ENCODE measurements at places on chromosomes 7 and 10.

GRCh38 chr7:79868010-79868409, 266.6 kb upstream of the GNAI1 start:
- DNase-seq, result no peak

- DNase-seq, result no peak
Observed at GRCh38 chr10:76035206-76036110, 604.0 kb downstream of the LRMDA start.

DNA sequence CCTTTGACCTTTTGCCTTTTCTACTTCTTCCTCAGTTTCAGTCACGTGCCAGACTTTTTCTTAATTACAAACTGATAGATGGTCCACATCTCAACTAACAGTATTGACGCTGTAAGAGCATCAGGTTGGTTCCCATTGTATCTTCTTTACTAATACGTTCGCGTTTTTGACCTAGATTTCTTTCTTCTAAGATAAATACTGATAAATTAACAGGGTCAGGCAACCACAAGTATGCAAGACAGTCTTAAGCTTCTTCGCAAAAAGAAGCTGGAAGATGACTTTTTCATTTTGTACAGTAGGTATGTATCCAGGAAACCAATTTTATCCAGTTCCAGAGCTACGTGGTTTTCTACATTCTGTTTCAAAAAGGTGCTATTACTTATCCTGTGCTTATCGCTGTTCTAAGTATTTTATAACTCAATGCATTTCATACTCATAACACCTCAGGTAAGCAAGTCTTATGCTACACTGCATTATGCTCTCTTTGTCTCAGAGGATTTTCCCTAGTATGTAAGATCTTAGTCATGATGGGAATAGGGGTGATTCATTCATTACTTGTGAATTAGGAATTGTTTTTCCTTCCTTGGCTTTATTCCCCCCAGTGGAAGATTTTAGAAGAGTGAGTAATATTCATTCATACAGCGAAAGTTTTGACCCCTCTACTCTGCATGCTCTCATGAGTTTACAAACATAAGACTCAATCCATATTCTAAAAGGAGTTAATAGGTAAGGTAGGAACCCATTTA, 955 bp downstream of the DUS4L start:
- DNase-seq, result no peak

DNA sequence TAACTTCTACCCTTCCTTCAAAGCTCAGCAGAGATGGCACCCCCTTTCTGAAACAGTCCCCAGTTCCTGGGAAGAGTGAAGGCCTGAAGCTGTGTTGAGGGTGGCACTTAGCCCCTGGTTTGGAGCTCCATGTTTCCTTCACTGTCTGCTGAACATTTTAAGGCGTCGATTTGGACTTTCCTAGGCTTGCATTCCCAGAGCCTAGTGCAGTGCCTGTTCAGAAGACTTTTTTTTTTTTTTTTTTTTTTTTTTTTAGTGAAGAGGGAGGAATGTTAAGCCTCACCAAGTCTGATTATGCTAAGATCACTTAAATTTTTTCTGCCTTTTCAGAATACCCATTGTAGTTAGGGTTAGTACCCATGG, 97.0 kb downstream of the PFKFB3 start:
- no peak for DNase-seq

- DNase-seq, result no peak
Observed at GRCh38 chr7:21355406-21355874, 72.4 kb upstream of the SP4 start.

DNA sequence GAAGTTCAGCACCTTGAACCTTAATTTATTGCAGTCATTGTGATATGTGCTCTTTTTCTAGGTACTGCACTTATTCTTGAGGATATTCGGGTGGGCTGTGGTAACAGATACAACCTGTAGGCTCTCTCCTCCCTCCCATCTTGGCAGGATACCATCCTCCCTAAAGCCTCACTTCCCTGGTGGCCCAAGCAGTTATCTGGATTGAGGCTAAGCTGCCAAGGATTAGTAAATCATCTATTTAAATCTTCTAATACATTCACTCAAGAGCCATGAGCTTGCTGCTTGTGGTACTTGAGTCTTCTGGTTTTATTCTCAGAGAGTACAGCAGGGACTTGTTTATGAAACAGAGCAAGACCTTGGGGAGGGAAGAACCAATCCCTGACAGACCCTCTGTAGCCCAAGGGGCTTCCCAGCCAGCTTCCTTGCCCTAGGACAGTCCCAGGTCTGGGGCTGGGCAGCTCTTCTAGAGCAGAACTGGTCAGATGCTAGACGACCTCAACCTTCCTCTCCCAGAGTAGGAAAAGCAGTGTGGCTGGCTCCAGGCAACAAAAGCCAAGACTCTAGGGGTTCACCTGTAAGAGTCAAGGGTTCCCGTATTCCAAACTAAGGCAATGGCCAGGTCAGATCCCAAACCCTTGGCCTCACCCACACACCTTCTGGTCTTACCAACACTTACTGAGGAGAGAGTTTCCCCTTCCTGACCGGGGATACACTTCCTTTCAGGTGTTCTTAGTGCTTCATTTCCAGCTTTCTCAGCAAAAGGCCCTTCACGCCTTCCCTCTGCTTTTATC, 21.3 kb downstream of the WNT8B start:
- no peak for DNase-seq

DNA sequence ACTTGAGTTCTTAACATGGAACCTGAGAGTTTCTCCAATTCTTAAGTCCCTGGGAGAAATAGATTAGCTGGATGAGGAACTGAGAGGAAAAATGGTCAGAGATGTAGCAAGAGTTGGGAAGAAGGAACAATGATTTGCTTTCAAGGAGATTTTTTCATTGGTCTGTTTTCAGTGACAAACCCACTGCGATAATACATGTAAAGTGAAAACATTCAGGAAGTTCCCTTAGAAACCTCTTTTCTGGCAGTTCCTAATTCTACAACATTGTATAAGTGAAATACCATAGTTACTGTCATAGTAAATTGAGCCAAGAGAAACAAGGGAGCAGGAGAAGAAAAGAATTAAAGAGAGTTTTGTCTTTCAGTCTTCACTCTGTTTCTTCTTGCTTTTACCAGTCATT, 12.1 kb upstream of the MAGI2 start:
- DNase-seq, result no peak

DNA sequence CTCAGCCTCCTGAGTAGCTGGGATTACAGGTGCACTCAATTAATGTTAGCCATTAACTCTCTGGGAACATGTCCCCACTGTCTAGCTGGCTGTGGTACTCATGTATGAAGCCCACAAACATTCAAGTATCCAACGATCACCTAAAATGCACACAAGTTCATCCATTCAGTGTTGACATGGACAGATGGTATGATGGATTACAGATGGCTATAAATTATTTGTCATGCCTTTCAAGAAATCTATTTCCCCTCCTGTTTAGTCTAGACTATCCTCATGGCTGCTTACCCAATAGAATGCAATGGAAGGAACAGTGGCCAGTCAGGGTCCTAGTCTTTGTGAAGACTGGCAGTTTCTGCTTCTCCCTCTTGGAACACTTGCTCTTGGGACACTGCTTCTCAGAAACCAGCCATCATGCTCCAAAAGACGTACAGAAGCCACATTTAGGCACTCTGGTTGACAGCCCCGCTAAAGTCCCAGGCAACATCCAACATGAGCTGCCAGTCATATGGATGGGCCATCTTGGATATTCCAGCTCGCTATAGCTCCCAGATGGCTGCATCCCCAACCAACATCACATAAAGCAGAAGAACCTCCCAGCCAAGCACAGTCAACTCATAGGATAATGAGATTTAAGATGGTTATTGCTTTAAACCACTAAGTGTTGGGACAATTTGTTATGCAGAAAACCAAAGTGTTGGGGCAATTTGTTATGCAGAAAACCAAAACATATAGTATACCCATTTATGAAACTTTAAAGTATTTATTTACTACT, 33.1 kb downstream of the MYL10 start:
- DNase-seq, result no peak

DNA sequence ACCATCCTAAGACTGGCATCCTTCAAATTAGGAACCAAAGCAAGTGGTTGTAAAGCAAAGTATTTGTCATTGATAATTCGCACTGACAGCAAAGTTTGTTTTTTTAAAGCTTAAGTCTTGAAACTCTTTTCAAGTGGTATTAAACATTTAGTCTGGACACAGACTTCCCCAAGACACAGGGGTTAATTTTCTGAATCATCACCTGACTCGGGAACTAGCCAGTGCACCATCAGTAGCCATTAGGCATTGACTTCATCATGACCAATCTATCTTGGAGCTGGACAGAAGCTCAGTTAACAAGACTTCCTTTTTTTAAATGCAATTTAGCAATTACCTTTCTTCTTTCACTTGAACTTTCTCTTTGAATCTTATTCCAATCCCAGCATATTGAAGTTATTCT, 210.6 kb downstream of the ZNF365 start:
- no peak for DNase-seq

Data from stimulated activated CD4-positive, alpha-beta T cell treated with anti-CD3 and anti-CD28 coated beads, Interleukin-15, amount 100 ng/mL, for 1 hour (primary cell).